Activated CD4-positive, alpha-beta T cell treated with anti-CD3 and anti-CD28 coated beads for 48 hours (primary cell): ENCODE measurements at places on chromosomes 16 and 17.

GRCh38 chr16:81198635-81199034, 39.9 kb upstream of the BCO1 start:
- no peak for DNase-seq

- peak; percentile 56 for DNase-seq
Measured at GRCh38 chr16:78957317-78958100, 643.0 kb downstream of the MAF start.

DNA sequence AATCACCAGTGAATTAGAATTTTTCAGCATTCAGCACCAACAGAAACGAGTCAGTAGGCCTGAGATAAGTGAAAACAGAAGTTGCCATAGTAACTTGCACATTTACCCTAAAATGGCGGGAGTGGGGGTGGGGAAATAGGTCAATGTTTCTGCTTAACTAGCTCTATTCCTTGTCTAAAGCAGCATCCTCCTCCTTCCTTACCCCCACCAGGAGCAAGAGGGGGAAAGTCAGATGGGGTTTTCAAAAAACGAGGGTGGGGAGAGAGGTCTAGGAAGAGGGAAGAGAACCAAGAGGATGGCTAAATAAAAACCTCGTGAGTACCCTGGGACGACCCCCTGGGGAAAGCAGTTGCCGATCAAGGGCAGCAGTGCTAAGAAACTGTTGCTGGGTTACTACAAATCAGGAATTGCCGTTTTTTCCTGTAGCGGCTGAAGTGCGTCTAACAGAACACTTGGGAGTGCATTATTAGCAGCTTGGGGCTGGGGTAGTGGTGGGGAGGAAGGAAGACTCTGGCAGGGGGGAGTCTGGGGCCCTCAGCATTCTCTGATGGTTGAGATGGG, 34.4 kb upstream of the MNT start:
- DNase-seq, result no peak

DNA sequence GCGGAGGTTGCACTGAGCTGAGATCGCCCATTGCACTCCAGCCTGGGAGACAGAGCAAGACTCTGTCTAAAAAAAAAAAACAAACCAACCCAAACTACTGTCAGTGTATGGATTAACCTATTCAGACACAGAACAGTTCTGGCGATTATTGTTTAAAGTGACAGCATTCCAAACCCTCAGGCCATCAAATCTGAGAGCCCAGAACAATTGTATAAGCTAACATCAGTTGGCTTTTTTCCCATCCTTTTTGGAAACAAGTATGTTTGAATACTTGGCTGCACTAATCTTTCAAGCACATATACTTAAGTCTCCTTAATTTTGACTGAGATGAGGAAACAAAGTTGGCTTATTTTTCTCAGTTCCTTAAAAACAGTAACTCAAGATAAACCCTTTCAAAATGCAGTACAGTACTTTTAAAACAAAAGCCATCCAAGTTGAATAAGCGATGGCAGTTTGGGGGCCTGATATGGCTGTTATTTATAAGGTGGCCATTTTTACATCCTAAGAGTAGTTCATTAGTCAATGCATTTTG, 1.4 kb downstream of the ZSWIM7 start:
- DNase-seq, result no peak

GRCh38 chr17:5042157-5043022, 7.2 kb upstream of the SLC52A1 start:
- peak; percentile 46 for DNase-seq

DNA sequence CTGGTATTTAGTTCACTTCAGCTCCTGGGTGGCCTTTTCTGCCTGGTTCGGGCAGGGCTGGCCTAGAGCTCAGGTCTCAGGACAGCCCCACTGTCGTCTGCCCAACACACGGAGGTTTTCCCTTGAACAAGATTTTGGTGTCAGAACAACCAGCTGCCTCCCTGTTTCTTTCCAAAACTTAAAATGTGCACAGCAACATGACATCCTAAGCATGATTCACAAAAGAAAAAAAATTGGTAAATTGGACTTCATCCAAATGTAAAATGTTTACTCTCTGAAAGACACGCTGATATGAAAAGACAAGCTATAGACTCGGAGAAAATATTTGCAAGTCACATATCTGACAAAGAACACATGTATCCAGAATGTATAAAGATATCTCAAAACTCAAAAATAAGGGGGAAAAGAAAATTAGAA, 197.8 kb upstream of the CHMP6 start:
- DNase-seq, result no peak

DNA sequence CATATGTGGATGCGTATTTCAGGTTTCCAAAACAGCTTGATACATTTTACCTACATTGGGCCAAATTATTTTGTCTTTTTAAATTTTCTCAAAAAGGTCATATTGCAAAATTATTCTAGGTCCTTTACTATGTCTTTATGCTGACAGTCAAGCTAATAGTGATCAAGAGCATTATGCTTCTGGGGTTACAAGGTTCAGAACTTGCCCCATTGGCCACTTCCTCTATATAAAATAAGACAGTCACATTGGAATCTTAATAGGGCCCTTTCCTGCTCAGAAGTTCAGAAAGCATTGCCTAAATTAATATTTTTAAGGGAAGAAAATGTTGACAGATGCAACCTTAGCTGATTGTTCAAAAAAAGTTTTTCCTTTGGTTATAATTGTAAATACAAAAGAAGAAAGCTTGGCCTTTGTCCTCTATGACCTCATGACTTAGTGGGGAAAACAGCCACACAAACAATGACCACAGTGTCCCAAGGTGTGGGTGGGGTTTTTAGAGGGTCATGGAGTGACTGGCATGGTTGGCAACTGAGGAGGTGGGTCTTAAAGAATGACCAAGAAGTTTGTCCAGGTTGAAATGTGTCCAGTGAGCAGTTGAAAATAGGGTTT, 11.8 kb upstream of the RAB11FIP4 start:
- DNase-seq, result no peak

GRCh38 chr16:5175266-5175665, 77.7 kb upstream of the EEF2KMT start:
- no peak for DNase-seq

- peak; percentile 82 for DNase-seq
Measured at GRCh38 chr17:49223517-49224197, 6.9 kb downstream of the PHOSPHO1 start.

GRCh38 chr16:73997971-73998370, 298.6 kb upstream of the PSMD7 start:
- no peak for DNase-seq

DNA sequence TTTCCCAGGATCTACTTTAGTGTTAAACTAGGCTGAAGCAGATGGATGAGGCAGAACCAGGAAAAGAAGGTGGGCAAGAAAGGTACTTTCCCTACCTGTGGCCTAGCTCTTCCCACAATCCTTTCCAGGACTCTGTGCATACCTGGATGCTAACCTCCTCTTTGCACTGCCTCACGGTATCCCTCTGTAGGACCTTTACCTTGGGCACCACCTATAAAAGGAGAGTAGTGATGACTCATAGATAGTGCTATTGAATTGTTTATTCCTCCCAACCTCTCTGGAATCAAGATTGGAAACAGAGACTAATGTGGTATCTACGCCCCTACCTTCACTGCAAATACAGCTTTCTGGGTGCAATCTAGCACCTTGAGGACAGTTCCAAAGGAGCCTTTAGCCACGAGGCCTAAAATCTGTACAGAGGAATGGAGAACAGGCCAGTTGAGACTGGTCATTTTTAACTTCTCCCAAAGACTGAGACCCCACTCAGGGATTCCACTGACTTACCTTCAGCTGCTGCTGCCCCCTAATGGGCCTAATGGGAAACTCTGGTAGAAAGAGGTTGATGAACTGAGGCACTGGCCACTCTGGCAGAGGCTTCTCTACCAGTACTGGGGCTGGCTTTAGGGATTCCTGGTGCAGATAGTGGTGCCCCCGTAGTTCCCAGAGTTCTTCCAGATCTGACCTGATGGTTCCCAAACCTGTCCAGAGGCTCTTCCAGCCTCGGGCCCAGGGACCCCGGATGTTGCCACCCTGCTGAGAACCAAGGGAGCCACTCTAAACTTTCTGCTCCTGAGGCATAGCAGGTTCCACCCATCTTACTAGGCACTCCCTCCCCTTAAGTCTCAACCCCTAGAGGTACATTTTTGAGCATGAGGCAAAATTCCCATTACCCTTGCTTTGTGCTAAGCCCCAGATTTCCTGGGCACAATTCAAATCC, 781 bp downstream of the RSKR start:
- peak; percentile 40 for DNase-seq

DNA sequence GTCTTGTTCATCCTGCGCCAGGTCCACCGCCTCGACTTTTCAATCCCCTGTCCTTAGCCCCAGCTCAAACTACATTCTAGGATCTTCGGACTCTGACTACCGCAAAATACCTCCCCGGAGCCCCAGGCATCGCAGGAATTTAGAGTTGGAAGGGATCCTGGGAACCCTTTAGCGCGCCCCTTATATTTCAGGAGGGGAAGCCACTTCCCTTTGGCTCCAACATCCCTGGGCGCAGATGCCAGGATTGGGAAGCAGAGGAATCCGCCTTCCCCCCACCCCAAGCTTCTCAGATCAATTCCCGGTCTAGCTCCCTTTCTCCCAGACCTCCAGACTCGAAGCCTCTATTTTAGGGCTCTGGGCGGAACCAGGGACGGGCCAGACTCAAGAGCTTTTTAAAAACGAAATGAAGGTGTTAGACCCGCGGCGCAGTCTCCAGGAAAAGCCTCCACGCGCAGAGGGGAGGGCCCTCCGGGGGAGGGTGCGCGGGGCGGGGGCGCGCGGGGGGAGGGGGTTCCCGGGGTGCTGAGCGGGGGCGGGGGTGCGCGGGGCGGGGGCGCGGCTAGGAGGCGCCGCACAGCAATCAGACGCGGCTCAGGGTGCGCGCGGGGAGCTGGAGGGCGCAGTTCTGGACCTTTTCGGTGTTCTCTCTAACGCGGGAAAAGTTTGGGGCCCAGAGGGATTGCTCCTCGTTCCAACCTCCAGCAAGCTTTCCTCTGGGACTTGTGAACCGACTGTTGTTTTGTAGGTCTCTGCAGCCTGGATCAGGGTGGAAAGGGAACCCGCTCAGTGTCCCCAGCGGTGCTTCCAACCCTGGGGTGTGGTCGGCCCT, 1.6 kb downstream of the AHSP start:
- DNase-seq, result no peak

GRCh38 chr17:40658396-40658795, 6.6 kb downstream of the KRT222 start:
- no peak for DNase-seq

- DNase-seq, result no peak
Measured at GRCh38 chr16:57770361-57770760, 31.9 kb downstream of the KIFC3 start.

GRCh38 chr16:84650062-84650991, 2.0 kb downstream of the KLHL36 start:
- no peak for DNase-seq

GRCh38 chr16:2524339-2524938, 4.3 kb downstream of the AMDHD2 start:
- no peak for DNase-seq

- no peak for DNase-seq
Measured at GRCh38 chr17:28947639-28948038, 3.7 kb downstream of the PHF12 start.

DNA sequence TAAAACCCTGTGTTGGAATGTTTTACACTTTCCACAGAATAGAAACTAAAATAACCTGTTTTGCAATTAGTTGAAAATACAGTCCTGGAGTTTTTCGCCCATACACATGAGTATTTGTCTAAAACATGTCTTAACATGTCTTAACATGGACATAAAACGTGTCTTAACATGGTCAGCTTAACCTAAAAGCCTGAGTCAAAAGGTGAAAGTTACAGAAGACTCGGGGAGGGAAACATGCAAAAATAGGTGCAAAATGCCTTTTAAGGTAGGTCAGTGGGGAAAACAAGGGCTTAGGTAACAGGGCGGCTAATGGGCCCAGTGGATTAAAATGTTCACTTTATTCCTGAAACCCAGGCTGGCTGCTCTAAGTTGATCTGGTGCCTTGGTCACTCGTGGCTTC, 56.1 kb upstream of the RBL2 start:
- no peak for DNase-seq

GRCh38 chr17:19018600-19018950, 14.0 kb upstream of the FAM83G start:
- DNase-seq, result no peak

DNA sequence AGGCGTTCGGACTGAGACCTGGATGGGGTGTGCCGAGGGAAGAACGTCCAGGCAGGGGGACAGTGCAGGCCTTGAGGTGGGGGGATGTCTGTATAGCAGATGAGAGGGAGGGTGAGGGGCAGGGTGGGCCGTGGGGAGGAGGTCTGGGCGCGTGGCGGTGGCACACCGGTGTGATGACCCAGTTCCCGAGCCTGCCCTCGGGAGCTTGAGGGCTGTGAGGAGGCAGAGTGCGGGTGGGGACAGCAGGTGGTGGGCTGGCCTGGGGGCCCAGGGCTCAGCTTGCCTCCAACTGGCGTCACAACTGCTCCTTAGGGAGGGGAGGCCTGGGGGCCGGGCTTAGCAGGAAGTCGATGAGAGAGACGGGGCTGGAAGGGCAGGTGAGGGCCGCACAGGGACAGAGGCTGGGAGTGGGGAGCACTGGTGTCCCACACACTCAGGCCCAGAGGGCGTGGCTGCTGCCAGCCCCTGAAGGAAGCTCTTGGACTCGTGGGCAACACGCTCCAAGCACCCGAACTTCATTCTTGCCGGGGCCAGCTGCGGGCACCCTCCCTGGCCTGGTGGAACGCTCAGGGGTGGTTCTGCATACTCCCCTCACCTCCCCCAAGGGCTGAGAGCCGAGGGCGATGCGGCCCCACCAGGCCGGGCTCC, 6.5 kb downstream of the CACNA1H start:
- no peak for DNase-seq

DNA sequence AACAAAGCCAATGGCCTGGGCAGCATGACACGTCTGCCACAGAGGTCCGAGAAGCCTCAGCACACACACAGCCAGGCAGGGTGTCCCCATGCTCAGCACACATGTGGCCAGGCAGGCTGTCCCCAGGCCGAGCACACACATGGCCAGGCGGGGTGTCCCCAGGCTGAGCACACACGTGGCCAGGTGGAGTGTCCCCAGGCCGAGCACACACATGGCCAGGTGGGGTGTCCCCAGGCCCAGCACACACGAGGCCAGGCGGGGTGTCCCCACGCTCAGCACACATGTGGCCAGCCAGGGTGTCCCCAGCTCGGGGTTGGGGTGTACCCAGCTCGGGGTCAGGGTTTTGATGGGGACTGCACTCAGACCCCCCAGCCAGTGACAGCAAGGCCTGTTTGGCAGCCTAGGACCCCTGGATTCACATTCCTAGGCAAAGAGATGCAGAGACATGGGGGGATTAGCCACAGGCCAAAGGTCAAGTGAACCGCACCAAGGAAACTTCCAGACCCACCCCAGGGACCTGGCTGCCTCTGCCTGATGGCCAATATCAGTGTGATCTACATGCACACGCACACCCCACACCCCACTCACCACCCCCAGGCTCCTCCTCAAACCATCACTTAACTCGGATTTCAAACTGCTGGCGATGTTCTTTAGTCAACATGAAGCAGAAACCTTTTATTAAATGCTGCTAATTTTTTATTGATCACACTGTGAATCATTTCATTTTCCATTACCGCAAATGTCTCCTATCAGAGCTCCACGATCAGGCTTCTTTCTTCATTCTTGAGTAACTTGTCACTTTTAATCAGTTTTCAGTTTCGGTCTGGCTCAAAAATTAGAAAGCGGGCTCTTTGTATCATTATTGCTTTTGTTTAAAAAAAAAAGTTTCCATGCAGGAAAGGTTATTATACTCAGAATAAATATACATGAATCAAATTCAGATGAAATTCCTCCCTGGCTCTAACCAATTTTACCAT, 111.4 kb downstream of the ZNF423 start:
- no peak for DNase-seq
